Activated CD8-positive, alpha-beta T cell treated with anti-CD3 and anti-CD28 coated beads for 36 hours (primary cell): ENCODE measurements at places on chromosomes 13 and 19.

- DNase-seq, result peak; percentile 37
Observed at GRCh38 chr19:16542910-16543472, 754 bp upstream of the CHERP start.

DNA sequence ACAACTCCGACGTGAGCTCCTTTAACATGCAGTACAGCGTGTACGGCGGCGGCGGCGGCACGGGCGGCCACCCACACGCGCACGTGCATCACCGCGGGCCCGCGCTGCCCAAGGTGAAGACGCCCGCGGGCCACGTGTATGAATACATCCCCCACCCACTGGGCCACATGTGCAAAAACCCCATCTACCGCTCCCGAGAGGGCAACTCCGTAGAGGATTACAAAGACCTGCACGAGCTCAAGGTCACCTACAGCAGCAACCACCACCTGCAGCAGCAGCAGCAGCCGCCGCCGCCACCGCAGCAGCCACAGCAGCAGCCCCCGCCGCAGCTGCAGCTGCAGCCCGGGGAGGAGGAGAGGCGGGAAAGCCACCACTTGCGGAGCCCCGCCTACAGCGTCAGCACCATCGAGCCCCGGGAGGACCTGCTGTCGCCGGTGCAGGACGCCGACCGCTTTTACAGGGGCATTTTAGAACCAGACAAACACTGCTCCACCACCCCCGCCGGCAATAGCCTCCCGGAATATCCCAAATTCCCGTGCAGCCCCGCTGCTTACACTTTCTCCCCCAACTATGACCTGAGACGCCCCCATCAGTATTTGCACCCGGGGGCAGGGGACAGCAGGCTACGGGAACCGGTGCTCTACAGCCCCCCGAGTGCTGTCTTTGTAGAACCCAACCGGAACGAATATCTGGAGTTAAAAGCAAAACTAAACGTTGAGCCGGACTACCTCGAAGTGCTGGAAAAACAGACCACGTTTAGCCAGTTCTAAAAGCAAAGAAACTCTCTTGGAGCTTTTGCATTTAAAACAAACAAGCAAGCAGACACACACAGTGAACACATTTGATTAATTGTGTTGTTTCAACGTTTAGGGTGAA is 6.6 kb downstream of the SLITRK5 start:
- peak; percentile 13 for DNase-seq

DNA sequence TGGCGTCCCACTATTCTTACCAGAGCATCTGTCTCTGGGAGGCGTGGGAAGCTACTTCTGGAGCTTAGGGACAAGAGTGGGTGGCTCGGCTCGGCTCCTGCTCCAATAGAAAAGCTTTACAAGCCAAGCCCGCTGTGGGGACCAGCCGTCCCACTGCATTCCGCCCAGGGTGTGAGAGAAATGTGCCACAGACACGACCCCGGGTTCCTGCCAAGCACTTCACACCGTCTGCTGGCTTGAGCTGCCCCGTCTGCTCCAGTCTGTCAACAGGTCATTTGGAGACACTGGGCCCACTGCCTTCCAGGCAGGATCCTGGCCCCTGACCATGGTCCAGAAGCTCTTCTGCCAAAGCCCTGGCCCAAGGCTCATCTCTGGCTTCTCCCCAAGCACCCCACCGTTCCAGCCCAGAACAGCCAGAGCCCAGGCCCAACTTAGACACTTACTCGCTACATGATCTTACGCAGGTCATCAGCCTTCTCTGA is 6.5 kb upstream of the FKRP start:
- no peak for DNase-seq

DNA sequence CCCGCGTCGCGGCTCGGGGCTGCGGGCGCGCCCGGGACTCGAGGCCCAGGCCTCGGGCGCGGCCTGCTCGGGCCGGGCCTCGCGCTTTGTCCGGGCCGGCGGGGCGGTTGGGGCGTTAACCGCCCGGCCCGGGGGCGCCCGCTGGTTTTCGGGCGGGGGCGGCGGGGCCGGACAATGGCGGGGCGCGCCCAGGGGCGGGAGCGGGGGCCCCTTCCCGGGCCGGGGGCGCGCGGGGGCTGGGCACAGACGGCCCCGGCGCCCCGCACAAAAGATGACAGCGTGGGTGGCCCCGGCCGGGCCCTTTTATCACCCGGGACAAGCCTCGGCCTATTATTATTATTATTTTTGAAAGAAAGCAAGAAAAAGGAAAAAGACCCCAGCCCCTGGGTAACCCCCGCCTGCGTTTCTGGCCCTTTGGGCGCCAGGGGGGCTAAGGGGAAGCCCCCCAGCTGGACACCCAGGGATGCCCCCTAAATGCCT is 419 bp downstream of the KDM4B start:
- no peak for DNase-seq

GRCh38 chr13:29315847-29316246 is 279.6 kb downstream of the SLC7A1 start:
- DNase-seq, result peak; percentile 2

DNA sequence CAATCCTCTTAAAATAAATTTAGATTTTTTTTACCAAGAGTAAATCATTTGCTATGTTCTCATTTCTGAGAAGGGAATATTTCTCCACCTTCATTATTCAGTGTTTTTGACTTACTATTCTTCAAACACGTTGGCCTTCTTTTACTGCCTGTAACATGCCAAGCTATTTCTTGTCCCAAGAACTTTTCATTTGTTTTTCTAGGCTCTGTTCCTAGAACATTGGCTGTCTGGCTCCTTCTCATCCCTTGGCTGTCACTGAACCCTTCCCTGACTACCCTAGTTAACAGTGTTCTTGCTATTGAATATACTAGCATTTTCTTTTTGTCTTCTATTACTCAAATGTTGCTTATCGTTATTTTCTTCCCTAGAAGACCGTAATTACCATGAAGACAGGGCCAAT is 248.1 kb downstream of the ITGBL1 start:
- DNase-seq, result no peak

- DNase-seq, result no peak
Observed at GRCh38 chr13:73158851-73159250, 100.0 kb downstream of the KLF5 start.

DNA sequence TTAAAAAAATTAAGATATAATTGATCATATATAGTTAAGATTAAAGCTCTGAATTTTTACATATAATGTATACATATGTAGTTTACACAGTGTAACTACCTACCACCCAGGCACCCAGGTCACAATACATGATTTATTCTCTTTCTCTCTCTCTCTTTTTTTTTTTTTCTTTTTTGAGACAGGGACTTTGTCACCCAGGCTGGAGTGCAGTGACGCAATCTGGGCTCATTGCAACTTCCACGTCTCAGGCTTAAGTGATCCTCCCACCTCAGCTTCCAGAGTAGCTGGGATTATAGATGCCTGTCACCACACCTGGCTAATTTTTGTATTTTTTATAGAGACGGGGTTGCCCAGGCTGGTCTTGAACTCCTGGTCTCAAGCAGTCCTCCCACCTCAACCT is 18.8 kb upstream of the CLASRP start:
- no peak for DNase-seq

- DNase-seq, result no peak
Observed at GRCh38 chr19:4208385-4209094, 20.8 kb upstream of the EBI3 start.

DNA sequence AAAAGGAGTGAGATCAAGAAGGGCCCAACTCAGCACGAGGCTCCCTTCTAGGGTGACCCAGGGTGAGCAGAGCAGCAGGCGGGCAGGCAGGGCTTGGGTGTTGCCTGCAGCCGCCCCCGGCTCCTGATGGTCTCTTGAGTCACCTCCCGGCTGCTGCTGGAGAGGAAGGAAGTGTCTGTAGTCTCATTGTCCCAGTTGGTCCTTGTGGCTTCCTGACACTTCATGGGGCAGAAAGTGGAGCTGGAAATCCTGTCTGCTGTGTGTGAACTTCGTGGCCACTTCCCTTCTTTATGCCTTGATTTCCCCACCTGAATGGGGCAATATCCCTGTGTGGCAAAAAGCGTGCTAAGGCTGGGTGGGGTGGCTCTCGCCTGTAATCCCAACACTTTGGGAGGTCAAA is 2.5 kb downstream of the MAP1S start:
- DNase-seq, result peak; percentile 9

DNA sequence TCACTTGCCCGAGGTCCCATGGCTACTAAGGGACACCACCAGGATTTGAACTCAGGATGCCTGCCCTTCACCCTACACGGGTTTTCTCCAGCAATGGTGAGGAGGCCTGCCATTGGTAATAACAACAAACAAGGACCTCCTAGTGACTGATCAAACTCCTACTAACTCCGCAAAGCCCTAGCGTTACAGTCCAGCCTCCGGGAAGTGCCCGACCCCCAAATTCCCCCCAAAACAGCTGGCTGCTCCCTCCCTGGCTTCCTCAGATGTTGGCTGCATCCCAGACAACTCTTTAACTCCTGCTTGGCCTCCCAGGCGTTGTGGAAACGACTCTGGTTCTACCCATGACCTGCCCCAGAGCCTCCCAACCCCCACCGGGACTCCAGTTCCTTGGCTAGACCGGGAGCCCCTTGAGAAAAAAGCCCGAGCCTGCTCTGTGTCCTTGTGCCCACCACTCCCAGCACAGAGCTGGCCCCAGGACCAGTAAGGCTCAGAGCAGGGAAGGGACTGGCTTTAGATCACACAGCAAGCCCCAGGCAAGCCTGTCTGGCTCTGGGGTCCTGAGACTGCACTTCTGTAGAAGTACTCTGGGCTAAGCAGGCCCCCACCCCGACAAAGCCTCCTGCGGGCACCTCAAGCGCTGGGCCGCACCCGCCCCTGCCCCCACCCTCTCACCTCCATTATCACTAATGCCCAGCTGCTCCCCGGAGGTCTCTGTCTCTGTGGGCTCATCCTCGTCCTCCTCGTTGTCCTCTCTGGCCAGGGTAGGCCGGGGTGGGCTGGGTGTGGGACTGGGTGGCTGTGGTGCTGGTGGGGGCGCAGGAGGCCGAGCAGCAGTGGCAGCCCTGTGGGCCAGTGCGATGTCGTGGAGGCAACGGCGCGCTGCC is 4.7 kb downstream of the AKT1S1 start:
- DNase-seq, result no peak

DNA sequence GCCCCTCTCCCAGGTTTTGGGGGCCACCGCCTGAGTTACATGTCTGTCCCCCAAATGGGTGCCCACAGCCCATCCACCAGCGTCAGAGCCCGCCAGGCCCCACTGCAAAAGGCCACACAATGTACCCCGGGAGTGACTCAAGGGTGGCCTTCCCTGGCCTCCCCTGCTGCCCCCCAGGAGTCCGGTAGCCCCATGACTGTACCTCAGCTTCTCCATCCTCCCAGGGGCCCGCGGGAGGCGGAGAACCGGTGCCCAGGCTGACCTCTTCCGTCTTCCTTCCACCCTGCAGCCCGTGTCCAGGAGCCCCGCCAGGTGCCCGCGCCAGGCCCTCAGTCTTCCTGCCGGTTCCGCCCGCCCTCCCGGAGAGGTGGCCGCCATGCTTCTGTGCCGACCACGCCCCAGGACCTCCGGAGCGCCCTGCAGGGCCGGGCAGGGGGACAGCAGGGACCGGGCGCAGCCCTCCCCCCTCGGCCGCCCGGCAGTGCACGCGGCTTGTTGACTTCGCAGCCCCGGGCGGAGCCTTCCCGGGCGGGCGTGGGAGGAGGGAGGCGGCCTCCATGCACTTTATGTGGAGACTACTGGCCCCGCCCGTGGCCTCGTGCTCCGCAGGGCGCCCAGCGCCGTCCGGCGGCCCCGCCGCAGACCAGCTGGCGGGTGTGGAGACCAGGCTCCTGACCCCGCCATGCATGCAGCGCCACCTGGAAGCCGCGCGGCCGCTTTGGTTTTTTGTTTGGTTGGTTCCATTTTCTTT is 10.3 kb downstream of the CBARP start:
- DNase-seq, result no peak

DNA sequence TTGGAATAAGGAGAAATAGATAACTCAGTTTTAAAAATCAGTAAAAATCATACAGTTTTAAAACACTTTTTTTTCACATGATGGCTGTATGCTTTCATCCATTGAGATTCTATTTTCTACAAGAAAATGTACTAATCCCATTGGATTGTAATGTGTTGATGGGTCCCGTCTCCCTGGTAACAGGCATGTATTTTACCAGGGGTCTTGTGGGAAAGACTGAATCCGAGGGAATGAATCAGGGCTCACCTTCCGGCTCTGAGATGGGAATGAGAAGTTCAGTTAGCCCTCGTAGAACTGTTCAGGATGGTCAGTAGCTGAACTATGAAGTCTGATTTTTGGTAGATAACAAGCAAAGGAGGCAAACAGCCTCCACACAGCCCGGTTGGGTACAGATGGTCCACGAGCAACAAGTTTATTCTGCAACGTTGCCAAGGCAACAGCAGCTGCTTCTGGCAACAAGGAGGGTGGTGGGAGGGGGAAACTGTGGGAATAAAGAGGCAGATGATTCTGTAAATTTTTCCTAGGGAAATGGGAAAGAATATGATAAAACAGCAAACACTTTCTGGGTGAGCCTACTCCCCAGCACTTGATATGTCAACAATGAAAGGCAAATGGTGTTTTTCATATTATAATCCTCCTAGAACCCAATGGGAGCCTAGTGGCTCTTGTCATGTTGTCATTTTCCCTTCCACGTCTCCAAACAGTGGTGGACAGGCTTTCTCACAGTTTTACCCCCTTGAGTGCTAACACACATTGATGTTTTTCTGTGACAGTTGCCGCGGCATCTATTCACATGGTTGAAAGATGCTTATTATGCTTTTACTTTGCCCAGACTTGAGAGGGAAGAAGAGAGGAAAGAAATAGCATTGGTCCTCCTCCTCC is 12.4 kb upstream of the SIAH3 start:
- no peak for DNase-seq

- DNase-seq, result peak; percentile 27
Observed at GRCh38 chr13:72864142-72865011, 82.4 kb downstream of the PIBF1 start.

- DNase-seq, result no peak
Observed at GRCh38 chr13:39559847-39560246, 43.1 kb downstream of the LHFPL6 start.

DNA sequence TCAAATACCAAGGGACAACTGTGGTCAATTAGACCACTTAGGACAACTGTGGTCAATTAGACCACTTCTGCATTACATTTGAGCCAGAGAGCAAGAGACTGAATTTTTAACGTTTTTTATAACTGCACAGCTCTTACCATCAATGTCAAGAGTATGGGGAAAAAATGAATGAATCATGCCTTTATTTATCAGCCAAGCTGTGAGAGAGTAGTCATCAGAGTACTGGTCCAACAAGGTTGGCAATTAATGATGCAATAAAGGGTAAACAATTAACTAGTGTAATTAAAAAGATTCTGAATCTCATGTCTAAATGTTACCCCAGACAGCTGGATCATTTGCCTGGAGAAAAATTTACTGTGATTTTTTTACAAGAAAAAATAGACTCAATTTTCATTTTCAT is 381.1 kb downstream of the LIG4 start:
- no peak for DNase-seq

DNA sequence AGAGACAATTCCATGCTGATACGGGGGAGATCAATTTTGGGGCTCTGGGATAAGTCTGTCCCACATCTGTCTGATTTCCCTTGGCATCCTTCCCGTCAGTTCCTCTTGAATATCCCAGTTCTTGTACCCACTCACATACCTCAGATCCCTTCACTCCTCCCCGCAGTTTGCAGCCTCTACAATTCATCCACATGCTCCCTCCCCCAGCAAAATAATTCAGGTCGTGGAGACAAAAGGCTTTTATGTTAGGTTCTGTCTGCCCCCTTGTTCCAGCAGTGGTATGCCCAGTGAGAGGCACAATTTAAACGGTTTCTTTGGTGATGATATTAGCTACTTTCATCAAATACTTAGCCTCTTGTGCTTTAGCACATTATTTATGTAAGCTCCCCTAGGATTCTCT is 9.6 kb downstream of the RPS16 start:
- no peak for DNase-seq

- DNase-seq, result peak; percentile 66
Observed at GRCh38 chr19:19606021-19606420, 12.5 kb downstream of the PBX4 start.

- DNase-seq, result no peak
Observed at GRCh38 chr13:44810061-44810840, 179.0 kb downstream of the NUFIP1 start.

- peak; percentile 94 for DNase-seq
Observed at GRCh38 chr19:56671613-56671994, at the start of gene ZNF835. Gene ZNF835 (minus strand): TSS chr19:56671757. CDS start chr19:56665198, 6,559 bp downstream.
